ENCODE measurements at places on chromosomes 1 and 21. TPM values are rescaled to one million over a fixed set of nuclear protein-coding genes. Genes with fewer than 3 reads are reported as not detected.

Gene TSTD1
- total RNA-seq = 63.8 TPM

Gene CENPF
- total RNA-seq = 125 TPM

Gene TPTE
- not detected for total RNA-seq

DNA sequence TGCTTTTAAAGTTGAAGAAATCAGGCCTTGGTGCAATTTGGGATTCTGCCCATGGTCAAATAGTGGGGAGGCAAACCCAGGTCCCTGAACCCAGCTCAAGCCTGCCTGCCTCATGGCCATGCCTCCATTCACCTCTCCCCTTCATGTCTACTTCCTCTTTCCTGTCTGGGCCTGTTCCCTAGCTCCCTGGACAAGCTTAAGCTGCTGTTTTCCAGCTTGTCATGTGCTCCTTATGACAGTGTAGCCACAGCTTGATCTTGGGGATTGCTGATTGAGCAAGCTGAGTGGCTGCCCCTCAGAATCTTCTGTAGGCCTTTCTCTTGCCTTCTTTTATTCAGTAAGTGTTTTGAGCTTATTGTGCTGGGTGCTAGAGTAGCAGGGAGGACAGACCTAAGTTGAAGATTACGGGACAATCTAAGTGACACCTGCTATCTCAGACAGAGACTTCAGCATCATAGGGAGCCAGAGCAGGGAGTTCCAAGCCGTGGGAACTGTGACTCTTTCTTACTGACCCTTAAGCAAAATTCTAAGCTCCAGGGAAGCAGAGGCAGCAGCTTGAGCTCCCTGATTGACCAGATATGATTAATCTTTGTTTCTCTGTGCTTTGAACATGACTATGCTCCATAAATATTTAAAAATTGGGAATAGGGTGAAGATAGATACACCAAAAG, 520 bp upstream of the MR1 start:
- DNase-seq = peak; percentile 40
- peaks cover under 1% of the 10 kb centered on the region for H3K27me3 ChIP-seq
- H3K27ac ChIP-seq = peak overlapping the region; percentile 94
- peak overlapping the region; percentile 91 for H3K4me3 ChIP-seq
- H3K36me3 ChIP-seq = peaks cover 30% of the 10 kb centered on the region
- peaks cover 48% of the 10 kb centered on the region for H3K4me1 ChIP-seq

DNA sequence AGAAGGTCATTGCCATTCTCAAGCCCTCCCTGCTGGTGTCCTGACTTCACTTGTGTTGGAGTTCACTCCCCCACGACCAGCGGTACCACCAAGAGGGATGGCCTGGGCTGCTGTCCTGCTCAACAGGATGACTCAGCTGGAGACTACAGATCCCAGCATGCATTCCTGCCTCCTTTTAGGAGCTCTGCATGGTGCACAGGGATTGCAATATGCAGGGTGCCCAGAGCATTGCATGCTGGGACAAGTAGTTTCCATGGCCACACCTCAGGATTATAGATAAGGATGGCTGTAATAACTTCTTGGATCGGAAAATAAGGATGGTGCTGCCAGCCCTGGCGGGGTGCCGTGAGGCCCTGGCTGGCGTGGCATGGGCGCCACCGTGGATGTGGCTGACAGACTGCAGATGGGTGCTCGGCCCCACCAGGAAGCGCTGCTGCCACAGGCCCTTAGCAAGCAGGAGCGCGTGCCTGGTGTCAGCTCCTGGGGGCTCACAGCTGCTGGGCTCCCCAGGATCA, 150.0 kb downstream of the CASZ1 start:
- no peaks in the 10 kb centered on the region for H3K27me3 ChIP-seq
- no peaks in the 10 kb centered on the region for H3K36me3 ChIP-seq
- H3K4me1 ChIP-seq = no peaks in the 10 kb centered on the region

GRCh38 chr1:194474701-194475100, 1288.3 kb upstream of the B3GALT2 start:
- H3K27me3 ChIP-seq = no peaks in the 10 kb centered on the region
- no peaks in the 10 kb centered on the region for H3K36me3 ChIP-seq
- H3K4me3 ChIP-seq = no peak overlapping the region
- no peaks in the 10 kb centered on the region for H3K4me1 ChIP-seq
- DNase-seq = no peak

DNA sequence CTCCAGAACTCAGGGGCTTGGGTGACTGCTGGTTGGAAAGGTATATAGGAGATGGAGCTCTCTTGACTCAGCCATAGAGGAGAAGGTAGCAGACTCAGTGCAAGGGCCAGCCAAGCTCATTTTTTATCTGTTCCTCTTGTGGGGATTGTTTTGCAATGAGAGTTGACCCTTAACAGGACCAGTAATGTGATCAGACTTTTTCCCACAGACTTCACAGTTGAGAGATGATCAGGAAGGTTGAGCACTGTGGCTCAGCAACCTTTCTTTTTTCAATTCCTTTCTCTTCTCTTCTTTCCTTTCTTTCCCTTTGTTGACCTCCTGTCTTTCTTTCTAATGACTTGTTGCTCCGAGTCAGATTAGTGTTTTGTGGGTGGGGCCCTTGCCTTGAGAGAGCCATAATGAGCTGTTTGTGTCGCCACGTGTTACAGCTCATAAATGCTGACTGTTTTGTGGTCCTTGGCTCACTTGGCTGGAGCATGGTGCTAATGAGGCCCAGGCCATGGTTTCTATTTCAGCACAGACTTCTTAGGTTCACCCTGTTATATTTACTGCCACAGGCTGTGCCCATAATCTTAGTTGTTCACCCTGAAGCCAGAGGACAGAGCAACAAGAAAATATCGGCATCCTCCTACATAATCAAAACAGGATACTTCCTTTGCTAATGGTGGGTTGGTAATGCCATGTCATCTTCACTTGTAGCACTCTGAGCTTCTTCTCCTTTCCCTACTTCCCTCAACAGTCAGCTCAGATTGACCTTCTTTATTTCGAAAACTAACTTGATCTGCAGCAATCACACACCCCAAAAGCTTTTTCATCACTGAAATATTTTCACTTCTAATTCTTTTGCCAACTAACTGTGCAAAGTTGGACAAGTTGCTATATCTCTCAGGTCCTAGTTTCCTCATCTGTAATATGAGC, 13.9 kb downstream of the ADAM30 start:
- no peak overlapping the region for H3K27ac ChIP-seq
- DNase-seq = no peak
- no peaks in the 10 kb centered on the region for H3K4me1 ChIP-seq

- H3K4me1 ChIP-seq = no peaks in the 10 kb centered on the region
- H3K27me3 ChIP-seq = no peaks in the 10 kb centered on the region
- H3K4me3 ChIP-seq = no peak overlapping the region
- no peak for DNase-seq
- no peaks in the 10 kb centered on the region for H3K36me3 ChIP-seq
Observed at GRCh38 chr1:58468612-58469011, 77.9 kb downstream of the OMA1 start.

DNA sequence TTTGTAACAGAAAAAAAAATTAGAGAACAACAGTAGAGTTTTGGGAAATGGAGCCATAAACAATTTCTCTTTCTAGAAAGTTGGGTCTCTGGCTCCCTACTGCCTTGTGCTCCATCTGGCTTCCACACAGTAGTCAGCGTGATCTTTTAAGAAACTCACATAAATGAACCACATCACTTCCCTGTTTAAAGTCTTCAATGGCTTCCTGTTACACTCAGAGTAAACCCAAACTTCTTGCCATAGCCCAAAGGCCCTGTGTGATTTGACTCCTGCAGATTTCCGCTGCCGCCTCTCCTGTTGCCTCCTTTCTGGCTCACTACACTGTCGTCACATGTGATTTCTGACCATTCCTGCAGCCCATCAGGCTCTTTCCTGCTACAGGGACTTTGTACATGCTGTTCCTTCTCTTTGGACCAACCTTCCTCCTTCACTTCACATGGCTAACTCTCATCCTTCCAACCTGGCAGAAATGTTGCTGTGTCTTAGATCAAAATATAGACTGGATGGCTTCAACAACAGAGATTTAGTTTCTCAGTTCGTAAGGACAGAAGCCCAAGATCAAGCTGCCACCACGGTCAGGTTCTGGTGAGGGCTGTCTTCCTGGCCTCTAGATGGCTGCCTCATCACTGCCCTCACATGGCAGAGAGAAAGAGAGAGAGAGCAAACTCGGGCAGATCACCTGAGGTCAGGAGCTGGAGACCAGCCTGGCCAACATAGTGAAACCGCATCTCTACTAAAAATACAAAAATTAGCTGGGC, 34.0 kb downstream of the OPRD1 start:
- DNase-seq = peak; percentile 19
- peaks cover 7% of the 10 kb centered on the region for H3K27me3 ChIP-seq
- no peak overlapping the region for H3K4me3 ChIP-seq
- H3K4me1 ChIP-seq = peaks cover 8% of the 10 kb centered on the region

DNA sequence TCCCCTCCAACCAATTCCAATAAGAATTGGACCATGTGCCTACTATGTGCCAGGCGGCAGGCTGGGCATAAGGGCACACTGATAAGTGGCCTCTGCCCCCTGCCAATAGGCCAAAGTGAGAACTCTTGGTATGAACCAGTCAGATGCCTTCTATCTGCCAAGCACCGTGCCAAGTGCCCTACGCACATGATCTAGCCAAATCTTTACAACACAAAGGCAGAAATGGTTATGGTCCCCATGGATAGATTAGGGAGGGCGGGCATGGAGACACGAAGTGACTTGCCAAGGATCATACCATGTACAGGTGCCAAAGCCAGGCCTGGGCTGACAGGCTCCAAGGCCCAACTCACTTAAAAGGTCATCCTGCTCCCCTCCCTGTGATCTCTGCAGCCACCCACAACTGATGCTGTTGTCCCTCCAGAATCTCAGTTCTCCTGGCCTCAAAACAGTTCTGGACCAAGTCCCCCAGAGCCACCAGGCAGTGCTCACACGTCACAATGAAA, 32.1 kb downstream of the CASZ1 start:
- no peak for DNase-seq
- H3K4me3 ChIP-seq = no peak overlapping the region
- H3K27me3 ChIP-seq = no peaks in the 10 kb centered on the region
- no peaks in the 10 kb centered on the region for H3K4me1 ChIP-seq
- no peak overlapping the region for H3K27ac ChIP-seq

GRCh38 chr1:229253151-229253974, 17.5 kb upstream of the RAB4A start:
- no peaks in the 10 kb centered on the region for H3K27me3 ChIP-seq
- H3K27ac ChIP-seq = peak overlapping the region; percentile 93
- peaks cover 44% of the 10 kb centered on the region for H3K4me1 ChIP-seq
- no peaks in the 10 kb centered on the region for H3K36me3 ChIP-seq
- H3K4me3 ChIP-seq = peak overlapping the region; percentile 75

All from activated CD4-positive, alpha-beta memory T cell treated with anti-CD3 and anti-CD28 coated beads, Interleukin-2, amount 10 ng/mL, durations not matched to agents 7 days and 5 days (primary cell).